H1 (cell line): ENCODE measurements at places on chromosomes 4 and X. TPM values are rescaled to one million over a fixed set of nuclear protein-coding genes. Genes with fewer than 3 reads are reported as not detected.

GRCh38 chr4:20272411-20272872 lies 20.7 kb downstream of the SLIT2 start:
- DNase-seq, result no peak

PCSK1N gene
- 4.5 TPM in 2 replicates for total RNA-seq

DNA sequence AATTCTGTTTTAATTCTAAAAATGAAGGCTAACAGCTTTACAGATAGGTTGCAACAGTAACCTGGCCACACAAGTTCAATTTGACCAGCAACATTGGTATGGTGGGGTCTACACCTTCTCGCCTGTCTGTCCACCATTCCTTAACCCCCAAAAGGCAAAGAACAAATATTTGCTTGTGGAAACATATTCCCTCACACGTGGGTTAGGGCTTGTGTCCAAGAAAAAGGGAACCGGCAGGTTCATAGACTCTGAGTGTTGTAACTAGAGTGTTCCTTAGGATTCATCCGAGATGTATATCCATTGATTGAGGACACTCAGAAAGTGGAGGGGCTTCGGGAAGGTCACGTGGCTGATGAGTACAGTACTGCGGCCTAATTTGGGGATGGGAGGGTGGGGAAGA lies 54.1 kb downstream of the C4orf51 start:
- no peak for DNase-seq

ARL13A gene
- total RNA-seq, result not detected in 2 replicates

DNA sequence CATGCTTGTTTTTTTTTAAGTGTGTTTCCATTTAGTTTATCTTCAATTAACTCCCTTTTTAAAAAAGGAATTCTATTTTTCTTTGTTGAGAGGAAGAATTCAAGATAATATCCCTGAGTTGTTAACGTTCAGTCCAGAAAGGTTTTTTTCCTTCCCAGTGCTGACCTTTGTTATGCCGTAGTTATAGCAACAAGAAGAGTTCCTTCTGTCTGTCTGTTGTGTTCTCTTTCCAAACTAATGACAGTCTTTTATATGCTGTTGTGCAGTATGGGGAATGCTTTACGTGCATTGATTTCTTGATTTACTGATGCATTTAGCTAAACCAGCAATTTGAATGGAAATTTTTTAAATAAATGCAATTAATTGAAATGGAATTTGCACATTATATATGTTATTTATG lies 6.6 kb upstream of the CXXC4 start:
- DNase-seq, result no peak

GRCh38 chr4:21195682-21196081 lies 495.4 kb downstream of the PACRGL start:
- DNase-seq, result no peak

- DNase-seq, result no peak
Measured at GRCh38 chr4:573122-573892, 2.8 kb downstream of the TMEM271 start.

- DNase-seq, result no peak
Measured at GRCh38 chr4:26023203-26023972, 109.4 kb downstream of the SMIM20 start.

FAM149A gene
- total RNA-seq, result 7.5 and 8.5 TPM in 2 replicates

SERTM2 gene
- 0.38 and 0.58 TPM in 2 replicates for total RNA-seq

CLDN2 gene
- total RNA-seq, result not detected in 2 replicates

MAB21L2 gene
- 0.11 TPM in 1 of 2 replicates, not detected in the other for total RNA-seq

DNA sequence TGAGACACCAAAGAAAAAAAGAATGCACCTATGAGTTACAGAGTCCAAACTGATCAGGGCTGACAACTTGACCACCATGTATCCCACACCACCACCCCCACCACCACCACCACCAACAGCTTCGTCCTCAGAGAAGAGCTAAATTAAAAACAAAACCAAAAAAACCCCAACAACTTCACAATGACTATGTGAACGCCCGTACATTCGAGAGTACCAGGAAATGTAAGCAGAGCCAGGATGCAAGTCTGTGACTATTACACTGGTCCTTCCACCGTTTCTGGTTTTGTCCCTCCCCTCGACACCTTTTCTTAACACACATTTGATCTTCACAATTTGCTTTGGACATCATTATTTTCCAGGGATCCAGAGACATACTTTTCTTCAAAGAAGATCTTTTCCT lies 51.0 kb downstream of the WFS1 start:
- DNase-seq, result no peak

DNA sequence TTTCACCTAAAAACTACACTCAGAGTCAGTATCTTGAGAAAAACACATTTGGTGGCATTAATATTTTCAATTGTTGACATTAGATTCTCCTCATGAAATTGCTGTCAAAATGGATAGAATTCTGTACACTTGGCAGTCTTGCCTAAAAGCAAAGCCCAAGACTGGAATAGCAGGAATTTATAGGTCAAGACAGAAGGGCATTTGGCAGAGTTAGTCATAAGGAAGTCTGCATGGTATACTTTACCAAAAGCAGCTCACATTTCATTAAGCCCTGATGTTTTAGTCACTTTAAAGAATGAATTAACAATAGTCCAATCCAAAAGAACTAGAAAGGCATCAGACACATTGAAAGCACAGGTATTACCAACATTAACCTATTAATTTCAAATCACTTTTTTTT lies 7.1 kb downstream of the CCDC160 start:
- no peak for DNase-seq

L1CAM gene
- total RNA-seq, result 38.7 and 43.0 TPM in 2 replicates

DNA sequence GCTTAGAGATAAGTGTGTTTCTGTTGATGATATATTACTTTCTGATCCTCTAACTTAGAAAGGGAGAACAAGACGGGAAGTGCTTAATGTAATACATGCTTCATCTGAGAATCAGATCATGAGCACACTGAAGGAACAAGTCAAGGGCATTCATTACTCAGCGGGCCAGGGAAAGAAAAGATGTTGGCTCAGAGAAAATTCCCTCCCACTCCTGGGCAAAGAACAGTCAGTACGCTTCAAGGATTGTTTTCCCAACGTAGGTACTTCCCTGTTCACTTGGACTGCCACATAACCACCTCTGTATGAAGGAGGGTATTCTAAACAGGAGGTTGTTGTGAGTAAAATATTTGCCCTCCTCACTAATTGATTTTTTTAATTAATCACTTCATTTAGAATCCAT lies 374.5 kb upstream of the FMR1 start:
- no peak for DNase-seq

RAB40AL gene
- 0.30 TPM in 1 of 2 replicates, not detected in the other for total RNA-seq

GRCh38 chrX:2577844-2578466 lies 77.2 kb upstream of the DHRSX start:
- DNase-seq, result no peak

DNA sequence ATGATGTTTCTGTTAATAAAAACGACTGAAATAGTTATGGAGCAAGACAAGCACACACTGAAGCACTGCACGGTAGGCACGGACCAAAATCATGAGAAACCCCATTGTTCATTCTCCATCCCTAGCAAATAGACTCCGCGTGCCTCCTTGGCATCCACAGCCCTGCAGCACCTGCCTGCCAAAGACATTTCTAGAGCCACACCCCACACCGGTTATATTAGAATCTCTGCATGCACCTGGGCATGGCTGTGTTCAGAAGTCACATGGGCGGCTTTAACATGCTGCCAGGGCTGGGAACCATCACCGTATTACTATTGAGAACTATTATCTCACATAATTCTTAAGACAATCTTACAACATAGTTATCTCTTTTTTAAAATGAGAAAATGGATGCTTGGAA lies 5.9 kb downstream of the PDLIM3 start:
- DNase-seq, result no peak

DNA sequence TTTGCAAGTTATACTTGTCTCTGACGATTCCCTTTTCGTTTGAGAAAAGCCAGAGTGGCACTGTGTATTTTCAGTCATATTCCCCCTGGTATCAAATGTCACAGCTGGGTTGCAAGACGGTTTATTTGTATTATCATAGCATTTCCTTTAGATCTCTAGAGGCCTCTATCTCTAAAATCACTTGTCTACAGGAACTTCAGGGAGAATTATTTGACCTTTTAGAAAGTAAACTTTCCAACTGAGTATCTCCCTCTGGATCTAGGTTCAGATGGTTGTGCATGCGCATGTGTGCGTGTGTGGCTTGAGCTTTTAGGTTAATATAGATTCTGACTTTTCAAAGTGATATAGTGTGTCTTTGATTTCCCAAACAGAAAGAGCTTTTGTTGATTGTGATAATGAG lies 15.1 kb upstream of the TAB3 start:
- no peak for DNase-seq

- peak; percentile 51 for DNase-seq
Measured at GRCh38 chrX:103157496-103158316, 57.2 kb upstream of the BEX4 start.

GRCh38 chrX:1493877-1494510 lies 41.3 kb upstream of the ASMTL start:
- DNase-seq, result no peak

DNA sequence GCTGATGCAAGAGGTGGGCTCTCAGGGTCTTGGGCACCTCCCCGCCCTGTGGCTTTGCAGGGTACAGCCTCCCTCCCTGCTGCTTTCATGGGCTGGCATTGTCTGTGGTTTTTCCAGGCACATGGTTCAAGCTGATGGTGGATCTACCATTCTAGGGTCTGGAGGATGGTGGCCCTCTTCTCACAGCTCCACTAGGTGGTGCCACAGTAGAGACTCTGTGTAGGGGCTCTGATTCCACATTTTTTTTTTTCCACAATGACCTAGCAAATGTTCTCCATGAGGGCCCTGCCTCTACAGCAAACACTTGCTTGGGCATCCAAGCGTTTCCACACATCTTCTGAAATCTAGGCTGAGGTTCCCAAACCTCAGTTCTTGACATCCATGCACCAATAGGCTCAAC lies 657.9 kb upstream of the CT83 start:
- no peak for DNase-seq

- DNase-seq, result no peak
Measured at GRCh38 chr4:94551643-94552564, 100.2 kb downstream of the PDLIM5 start.

- DNase-seq, result no peak
Measured at GRCh38 chrX:126985981-126986380, 166.5 kb downstream of the PRR32 start.

- no peak for DNase-seq
Measured at GRCh38 chrX:135981668-135982067, 3.6 kb upstream of the SLC9A6 start.

GPRASP1 gene
- total RNA-seq, result 1.6 and 2.0 TPM in 2 replicates

- DNase-seq, result no peak
Measured at GRCh38 chr4:4985844-4986243, 33.4 kb downstream of the CYTL1 start.

PDGFRA gene
- 3.4 and 3.7 TPM in 2 replicates for total RNA-seq

GRCh38 chr4:177008071-177008835 lies 215.5 kb upstream of the VEGFC start:
- DNase-seq, result no peak

- no peak for DNase-seq
Measured at GRCh38 chr4:98406819-98407218, 145.6 kb downstream of the RAP1GDS1 start.

MAGEA8 gene
- total RNA-seq, result not detected in 2 replicates

GRCh38 chr4:149238097-149238496 lies 577.5 kb downstream of the IQCM start:
- DNase-seq, result no peak

GRCh38 chr4:185280608-185281007 lies 71.2 kb downstream of the SNX25 start:
- DNase-seq, result no peak

DNA sequence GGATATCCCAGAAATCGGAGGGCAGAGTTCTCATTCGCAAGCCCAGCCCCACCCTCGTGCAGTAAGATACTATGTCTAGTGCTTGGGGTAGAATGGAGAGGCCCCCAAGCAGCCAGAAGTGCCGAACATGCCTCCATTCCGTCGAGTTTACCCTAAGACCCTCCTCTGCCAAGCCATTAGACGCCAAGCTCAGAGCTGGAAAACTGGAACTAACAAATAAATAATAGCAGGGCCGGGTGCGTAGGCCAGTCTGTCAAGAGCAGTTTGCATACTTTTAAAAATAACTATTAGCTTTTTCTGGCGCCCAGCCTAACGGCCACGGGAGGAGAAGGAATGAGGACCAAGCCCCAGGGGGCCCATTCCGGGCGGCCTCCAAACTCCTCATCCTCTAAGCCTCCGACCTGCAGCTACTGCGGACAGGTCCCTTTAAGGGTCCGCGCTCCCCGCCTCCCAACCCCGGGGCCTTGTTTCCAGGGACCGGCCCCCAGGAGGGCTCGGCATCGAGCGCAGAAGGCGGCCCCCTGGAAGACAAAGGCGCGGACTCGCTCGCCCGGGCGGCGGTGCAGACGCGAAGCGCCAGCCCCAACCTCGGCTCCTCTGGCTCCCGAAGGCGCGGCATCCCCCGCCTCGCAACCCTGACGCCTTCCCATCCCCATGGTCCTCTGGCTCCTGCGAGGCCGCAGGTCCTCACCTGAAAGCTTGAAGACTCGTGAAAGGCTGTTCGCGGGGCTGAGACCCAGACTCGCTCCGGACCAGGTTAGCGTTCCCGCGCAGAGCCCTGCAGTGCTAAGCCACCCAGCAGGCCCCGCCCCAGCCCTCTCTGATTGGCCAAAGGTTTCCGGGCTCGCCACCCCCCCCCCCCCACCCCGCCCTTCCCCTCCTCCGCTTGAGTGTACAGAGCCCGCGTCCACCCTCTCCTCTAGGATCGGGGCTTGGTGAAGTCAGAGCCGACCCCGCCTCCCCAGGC lies at the start of gene TMSB15A:
TSS of gene TMSB15A (minus strand) at position 765 of the 967 bp plus-strand sequence.
- DNase-seq, result no peak

AWAT2 gene
- not detected in 2 replicates for total RNA-seq

- DNase-seq, result no peak
Measured at GRCh38 chr4:54228961-54229501, at the start of gene PDGFRA. TSS of gene PDGFRA (plus strand) at chr4:54229293. CDS start at chr4:54258769, 29,476 bp downstream.

DNA sequence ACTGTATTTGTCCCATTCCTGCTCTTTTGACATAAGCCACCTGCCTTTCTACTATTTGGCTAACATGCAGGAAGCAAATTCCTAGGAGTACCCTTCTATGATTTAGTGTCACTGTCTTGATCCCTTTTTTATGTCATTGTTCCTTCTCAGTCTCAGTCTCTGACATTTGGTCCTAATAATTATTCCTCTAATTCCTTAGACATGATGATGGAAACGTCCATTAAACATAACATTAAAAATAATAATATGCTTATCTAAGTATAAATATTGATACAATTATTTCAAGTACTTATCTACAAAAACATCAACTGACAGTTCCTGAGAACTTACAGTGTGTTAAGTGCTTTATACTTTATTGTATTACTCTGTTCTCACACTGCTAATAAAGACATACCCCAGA lies 857.0 kb upstream of the LCORL start:
- DNase-seq, result no peak

DNA sequence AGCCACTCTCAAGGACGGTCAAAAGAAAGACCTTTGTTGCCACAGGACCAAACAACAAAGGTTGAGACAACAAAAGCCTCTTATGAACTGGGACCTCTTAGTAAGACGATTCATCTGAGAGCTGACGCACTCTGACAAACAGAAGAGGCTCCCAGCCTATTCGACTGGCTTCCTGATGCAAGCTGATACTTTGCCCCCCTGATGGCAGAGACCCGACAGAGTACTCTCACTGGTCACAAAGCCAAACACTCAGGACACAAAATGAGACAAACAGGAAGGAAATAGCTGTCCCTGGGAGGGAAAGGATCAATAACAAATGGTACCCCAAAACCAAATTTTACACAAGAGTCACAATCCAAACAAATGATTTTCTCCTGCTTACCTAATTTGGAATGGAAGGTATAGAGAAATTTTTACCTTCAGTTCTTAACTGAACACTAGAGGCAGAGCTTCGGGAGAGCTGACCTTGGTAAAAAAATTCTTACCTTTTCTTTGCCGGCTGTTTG lies 75.2 kb upstream of the PLAC8 start:
- no peak for DNase-seq

HTN3 gene
- total RNA-seq, result not detected in 2 replicates
